ENCODE measurements at places on chromosomes 1 and 21. TPM values are rescaled to one million over a fixed set of nuclear protein-coding genes. Genes with fewer than 3 reads are reported as not detected.
A peak's percentile ranks its signal among the peaks of the same experiment; 100 is the strongest.

ABCA4 gene
- total RNA-seq, result not detected

CAPN9 gene
- not detected for total RNA-seq

SLC30A10 gene
- total RNA-seq, result not detected

BEND5 gene
- 5.3 TPM for total RNA-seq

LCE1E gene
- not detected for total RNA-seq

MCOLN2 gene
- 43.8 TPM for total RNA-seq

ABCB10 gene
- 26.4 TPM for total RNA-seq

GUCA2A gene
- total RNA-seq, result not detected

LHX8 gene
- total RNA-seq, result not detected

DNA sequence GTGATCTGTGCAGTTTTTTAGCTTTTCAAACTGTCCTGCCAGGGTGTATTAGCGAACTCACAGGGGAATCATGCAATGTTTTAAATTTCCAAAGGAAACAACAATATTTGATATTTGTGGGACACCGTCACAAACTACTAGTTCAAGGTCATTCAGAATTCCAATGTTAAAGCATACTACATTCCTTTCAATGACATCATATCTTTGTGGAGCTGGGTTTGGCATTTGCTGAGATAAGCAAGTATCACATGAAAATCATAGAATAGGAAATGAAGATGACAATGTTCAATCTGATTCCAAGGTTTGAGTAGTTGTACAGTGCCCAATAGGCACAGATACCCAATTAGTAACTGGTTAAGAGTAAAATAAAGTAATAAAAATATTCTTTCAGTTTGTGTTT, 35.6 kb downstream of the NUF2 start:
- ATAC-seq, result no peak

DNA sequence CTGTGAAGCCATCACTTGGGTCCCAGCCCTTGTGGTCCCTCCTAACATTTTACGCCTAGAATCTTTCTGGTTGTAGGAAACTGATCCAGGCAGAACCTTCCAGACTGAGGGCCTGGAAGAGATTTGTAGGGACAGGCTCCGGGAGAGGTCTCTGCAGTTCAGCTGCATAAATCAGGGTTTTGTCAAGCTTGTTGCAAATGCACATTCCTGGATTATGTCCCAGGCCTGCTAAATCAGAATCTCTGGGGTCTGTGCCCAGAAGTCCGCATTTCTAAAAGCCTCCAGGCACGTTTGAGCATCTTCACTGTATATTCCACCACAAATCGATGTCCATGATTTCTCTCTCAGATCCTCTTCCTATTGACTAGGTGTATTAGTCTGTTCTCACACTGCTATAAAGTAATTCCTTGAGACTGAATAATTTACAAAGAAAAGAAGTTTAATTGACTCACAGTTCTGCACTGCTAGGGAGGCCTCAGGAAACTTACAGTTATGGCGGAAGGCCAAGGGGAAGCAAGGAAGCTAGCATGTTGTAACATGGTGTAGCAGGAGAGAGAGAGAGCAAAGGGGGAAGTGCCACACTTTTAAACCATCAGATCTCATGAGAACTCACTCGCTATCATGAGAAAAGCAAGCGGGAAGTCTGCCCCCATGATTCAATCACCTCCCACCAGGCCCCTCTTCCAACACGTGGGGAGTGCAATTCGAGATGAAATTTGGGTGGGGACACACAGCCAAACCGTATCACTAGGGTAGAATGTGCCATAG, 1.2 kb upstream of the FHAD1 start:
- ATAC-seq, result no peak

- ATAC-seq, result no peak
Observed at GRCh38 chr1:30490554-30491053, 232.8 kb downstream of the MATN1 start.

DNA sequence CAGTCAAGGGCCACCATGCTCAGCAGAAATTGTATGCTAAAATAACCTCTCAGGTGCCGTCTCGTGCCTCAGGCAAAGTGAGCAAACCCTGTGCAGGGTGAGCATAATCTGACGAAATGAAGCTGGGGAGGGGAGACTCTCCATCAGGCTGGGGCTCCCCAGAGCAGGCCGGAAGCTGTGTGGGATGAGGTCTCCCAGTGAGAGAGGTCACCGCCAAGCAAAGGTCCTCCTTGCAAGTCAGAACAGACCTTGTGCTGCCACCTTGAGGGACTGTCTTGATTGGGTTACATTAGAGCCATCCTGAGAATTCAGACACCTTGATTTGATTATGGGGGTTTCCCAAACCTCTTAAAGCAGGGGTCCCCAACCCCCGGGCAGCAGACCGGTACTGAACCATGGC, 64.2 kb downstream of the ZNF684 start:
- no peak for ATAC-seq

- no peak for ATAC-seq
Observed at GRCh38 chr1:31239653-31240241, at the start of gene NKAIN1. Gene NKAIN1, minus strand, starts transcription at chr1:31239887. Its CDS starts 340 bp downstream, at chr1:31239547.

GRCh38 chr1:200634261-200635122, 13.9 kb upstream of the KIF14 start:
- ATAC-seq, result no peak

DNA sequence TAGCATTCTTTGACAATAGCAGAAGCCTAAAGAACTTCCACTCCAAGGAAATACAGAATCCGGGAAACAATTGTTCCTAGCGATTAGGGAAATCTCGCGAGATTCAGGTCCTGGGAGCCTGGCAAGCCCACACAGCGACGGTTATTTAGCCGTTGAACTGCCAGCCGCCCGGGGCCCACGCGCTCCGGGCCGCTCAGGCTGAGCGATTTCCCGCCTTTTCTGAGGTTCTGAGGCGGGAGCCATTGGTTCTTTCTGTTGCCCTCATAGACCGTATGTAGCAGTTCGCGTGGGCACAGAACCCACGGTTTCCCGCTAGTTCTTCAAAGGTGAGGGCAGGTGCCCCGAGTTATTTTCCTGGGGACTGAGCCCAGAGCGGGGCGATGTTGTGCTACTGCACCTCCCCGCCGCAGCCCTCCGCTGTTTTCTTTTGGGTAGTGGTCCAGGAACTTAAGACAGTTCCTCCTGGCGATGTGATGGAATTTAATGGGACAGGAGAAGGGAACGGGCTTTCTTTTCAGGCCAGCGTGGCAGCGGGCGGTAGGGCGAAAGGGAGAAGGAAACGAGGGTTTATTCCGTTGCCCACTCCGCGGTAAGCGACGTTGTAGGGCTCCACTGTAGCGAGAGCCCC, at the start of gene SYCP1:
Gene SYCP1, plus strand, starts transcription at position 171 of the 628 bp plus-strand sequence. CDS start 602 bp downstream, outside the sequence.
- no peak for ATAC-seq

GRCh38 chr1:97630948-97631347, 289.9 kb downstream of the DPYD start:
- no peak for ATAC-seq

GRCh38 chr1:163165119-163165518, 37.6 kb downstream of the RGS5 start:
- no peak for ATAC-seq

GRCh38 chr1:237712586-237713157, 178.1 kb downstream of the ZP4 start:
- ATAC-seq, result no peak

GRCh38 chr1:18885311-18886002, 16.9 kb downstream of the ALDH4A1 start:
- ATAC-seq, result no peak

GRCh38 chr1:240464099-240464498, 147.9 kb downstream of the GREM2 start:
- peak; percentile 79 for ATAC-seq

DNA sequence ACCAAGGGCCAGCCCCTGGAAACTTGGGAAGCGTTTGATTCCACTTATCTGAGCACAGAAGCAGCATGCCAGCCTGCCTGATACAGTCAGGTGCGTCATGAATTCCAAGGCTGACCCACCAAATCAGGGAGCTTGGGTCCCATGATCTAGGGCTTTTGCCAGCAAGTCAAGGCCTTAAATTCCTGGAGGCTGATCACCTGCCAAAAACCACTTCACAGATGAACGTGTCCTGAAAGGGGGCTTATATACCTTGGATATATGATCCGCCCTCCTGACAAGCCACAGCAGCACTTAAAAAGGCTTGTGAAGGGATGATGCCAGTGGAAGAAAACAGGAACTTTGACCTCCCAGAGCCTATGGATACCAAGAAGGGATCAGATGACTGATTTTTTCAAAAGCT, 24.0 kb upstream of the CLIC6 start:
- no peak for ATAC-seq

GRCh38 chr1:30038134-30039025, 685.0 kb downstream of the MATN1 start:
- no peak for ATAC-seq

GRCh38 chr1:18646786-18647410, 16.3 kb downstream of the PAX7 start:
- no peak for ATAC-seq

GRCh38 chr1:170594066-170594626, 62.2 kb downstream of the GORAB start:
- no peak for ATAC-seq

DNA sequence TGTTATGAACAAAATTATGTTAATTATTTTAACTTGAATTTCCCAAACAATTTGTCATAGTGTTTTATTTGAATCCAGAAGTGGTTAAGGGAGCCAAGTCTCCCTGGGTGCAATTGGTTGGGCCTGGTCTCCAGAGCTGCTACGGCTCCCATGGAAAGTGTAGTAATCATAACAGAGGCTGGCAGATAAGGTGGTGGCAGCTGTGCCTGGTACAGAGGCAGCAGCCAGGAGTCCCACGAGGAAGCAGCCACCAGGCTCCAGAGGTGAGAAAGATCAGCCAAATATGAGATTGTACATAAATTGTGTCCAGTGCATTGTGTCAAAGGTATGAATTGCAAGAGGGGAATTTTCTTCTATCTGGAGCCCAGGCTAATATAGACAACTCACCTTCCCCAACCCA, 368.9 kb upstream of the PTBP2 start:
- ATAC-seq, result no peak

- peak; percentile 8 for ATAC-seq
Observed at GRCh38 chr1:27521861-27522431, 32.0 kb upstream of the WASF2 start.

DNA sequence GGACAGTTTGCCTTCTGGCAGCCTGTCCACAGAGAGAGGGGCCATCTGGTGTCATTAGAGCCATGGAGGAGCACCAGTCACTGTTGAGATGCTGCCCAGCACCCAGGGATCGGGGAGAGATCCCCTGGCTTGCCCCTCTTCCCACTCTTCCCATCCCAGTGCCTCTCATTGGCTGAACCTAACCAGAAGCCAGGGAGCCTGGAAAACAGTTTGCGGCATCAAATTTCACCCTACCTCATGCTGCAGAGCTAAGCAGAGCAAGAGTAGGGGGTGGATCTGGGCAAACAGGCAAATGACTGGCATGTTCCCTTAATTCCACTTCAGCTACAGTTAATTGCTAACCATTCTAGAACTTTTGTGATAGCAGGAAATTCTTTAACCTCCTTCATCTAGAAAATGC, 19.1 kb downstream of the TRAF5 start:
- no peak for ATAC-seq

DNA sequence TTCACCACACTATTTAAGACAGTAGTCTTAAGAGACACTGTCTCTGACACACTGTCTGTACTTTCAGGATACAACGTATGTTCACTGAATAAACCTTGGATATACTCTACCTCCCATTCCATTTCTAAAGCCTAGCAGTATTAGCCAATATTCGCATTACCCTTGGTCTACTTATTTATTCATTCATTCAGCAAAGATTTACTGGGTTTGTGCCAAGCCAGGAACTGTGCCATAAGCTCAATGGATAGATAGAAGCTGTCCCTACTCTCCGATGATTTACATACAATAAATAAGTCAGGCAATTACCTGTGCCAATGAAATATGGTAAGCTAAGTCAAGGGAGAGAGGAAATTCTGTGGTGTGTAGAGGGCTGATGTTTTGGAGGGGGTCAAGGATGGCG, 195.2 kb upstream of the RAB4A start:
- no peak for ATAC-seq

GRCh38 chr1:180498594-180498993, 3.8 kb downstream of the ACBD6 start:
- no peak for ATAC-seq

DNA sequence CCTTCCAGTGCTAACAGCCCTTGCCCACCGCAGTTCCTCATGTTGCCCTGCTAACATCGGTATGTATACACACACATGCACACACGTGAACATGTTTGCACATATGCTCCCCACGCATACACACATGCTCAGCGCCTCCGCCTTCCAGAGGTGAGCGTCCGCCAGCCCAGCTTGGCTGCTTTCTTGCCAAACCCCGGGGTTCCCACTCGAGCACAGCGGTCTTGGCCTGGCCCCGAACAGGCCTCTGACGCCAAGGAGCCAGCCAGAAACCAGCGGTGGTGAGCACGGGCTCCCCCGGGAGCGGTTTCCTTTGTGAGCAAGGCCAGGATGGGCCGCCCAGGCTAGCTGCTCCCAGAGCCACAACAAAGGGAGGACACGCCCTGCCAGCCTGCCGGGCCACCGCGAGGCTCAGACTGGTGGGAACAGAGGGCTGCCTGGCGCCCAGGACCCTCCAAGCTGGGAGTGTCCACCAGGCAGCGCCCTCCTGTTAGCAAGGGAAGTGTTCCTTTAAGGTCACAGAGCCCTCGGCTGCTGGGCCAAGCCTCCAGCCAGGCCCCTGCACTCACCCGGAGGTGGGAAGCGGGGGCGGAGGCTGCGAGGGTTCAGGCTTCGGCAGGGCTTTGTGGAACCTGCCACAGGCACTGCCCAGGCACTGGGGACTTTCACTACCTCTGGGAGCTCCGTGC, 65.4 kb downstream of the ALPL start:
- no peak for ATAC-seq

- no peak for ATAC-seq
Observed at GRCh38 chr1:71660411-71660810, 579.6 kb upstream of the ZRANB2 start.

DNA sequence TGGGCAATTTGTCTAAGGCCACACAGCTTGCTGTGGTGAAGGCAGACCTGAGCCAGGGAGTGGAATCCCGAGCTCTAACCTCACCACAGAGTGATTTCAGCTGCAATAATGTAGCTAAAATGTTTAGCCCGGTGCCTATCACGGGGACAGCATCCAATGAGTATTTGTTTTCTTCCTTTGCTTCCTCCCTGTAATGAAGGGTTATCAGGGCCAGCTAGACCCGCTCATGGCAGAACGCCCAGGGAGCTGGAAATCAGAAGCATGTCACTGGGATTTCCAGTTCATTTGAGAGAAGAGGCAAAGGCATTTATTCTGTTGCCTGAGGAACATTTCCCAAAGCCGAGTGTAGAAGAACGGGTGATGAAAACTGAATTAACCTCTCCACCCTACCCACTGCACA, 183.1 kb downstream of the ZSCAN20 start:
- no peak for ATAC-seq

DNA sequence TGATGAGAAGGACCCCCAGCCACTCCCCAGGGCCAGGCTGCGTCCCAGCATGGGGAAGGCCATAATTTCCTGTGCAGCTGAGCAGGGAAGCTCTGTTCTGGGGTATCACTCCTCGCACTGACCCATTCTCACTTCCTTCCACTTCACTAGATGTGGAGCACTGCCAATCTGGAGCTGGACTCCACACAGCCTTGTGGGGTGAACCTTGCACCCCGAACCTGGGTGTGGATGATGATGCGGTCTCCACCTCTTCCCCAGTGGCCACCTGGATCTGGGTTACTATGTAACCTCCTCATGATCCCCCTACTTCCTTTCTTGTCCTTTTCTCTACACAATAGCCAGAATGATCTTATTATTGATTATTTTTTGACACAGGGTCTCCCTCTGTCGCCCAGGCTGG, 36.7 kb downstream of the CTNNBIP1 start:
- ATAC-seq, result no peak

Measured in activated T-helper 17 cell treated with anti-CD3 and anti-CD28 coated beads, Interleukin-2, amount 50 U/mL, for 72 hours (primary cell).